ENCODE measurements at places on chromosomes 12 and 14.

DNA sequence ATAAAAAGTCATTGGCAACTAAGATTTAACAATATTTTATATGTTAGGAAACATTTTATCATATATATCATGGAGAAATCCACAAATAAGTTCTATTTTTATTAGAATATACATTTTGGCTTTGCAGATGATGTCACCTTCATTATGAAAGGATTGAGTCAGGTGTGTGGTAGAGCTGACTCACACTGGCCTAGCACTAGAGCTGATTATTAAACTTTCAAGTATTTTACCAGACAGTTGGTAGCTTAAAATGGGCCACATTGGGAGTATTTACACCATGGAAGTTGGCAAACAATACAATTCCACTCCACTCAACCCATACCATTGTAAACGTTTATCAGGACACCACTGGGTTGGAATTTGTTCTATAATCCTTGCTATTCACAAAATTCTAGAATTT, 1036.6 kb downstream of the TRHDE start:
- no peak for DNase-seq

- no peak for DNase-seq
These were observed 9.7 kb downstream of the WSB2 start for GRCh38 chr12:118050972-118051910.

DNA sequence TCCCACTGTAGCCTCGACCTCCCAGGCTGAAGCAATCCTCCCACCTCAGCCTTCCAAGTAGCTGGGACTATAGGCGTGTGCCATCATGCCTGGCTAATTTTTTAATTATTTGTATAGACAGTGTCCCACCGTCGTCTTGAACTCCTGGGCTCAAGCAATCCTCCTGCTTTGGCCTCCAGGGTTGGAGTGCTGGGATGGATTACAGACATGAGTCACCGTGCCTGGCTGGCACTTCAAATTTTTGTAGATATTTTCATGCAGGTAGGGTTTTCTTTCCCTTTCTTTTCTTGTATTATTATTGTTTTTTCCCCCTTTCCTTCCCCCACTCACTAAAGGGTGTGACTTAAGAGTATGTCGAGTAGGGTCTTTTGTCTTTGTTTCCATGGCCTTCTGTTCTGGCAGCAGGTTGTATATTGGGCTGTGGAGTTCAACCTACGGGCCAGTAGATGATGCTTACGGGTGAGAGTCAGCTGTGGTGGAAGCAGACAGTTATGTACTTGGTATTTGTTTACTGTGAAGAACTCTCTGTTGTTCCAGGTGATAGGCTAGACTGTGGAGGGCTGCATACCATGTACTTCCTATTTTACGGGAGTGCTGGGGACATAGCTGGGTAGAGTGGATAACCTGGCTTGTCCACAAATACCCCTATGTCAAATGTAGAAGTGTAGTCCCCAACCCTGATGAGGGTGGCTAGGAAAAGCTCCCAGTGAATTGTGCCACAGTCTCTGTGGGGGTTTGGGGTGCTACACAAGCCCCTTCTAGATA, 30.7 kb downstream of the RAD51B start:
- no peak for DNase-seq

DNA sequence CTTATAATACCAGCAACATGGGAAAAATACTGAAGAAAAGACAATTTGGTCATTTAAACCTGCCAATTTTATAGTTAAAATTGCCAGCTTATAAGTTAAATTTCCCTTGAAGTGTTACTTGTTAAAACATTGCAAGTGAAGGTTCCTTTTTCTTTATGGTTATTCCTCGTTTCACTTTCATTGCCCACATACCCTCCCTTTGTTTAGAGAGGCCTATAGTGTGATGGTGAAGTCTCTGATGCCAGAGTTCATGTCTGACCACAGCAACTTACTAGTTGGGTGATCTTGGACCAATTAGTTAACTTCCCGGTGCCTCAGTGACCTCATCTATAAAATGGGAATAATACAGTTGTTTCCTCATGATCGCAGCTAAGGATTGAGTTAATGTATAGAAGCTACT, 173.5 kb downstream of the ANO6 start:
- DNase-seq = no peak

DNA sequence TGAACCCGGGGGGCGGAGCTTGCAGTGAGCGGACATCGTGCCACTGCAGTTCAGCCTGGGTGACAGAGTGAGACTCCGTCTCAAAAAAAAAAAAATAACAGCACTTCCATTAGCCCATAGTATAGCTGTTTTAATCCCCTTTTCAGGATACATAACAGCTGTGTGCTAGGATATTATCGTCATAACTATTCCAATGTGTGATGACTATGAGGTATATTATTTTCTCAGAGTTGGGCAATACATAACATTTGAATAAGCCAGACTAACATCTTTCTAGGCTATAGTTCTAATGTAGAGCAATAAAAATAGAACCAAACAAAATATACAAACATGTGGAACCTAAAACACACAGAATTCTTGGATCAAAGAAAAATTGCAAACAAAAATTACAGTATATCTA, 57.1 kb downstream of the MARK3 start:
- DNase-seq = no peak

DNA sequence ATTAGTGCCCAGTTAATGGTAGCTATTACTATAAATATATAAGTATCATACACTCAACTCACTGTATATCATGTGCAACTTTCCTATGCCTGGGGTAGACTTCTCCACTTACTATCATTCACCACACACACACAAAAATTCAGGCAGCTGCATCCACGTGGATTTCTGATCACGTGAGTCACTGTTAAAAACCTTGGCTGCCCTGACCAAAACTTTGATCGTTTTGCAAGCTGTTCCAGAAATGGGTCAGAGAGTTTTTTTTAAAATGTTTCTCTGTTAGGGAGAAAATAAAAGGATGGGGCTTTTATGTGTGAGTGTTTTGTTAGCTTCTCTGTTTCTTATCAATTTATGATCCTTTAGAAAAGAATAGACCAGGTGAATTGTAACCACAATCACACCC, 198.2 kb upstream of the CNOT2 start:
- no peak for DNase-seq

DNA sequence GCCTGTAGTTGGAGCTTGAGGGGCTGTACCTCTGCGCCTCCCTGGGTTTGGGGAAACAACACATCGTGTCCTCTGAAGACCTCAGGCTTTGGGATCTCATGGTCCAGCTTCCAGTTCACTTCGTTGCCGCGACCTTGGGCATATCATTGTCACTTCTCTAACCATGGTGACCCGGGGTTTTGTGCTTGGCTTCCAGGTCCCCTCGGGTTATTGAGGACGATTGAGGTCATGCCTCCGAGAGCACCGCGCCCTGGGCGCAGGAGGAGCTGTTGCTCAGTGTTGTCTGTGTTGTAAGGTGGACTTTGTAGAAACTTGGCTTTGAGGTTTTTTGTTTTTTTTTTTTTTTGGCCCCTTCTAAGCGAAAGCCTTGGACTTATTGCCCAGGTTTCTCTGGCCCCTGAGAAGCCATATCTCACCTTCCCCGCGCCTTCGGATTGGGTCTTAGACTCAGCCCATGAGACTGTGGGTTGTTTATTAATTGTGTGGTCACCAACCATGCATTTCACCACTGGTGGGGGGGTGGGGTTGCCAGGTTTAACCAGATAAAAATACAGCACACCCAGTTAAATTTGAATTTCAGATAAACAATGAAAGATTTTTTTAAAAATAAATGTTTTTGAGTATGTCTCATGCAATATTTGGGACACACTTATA, 2.6 kb downstream of the BCL7A start:
- peak; percentile 43 for DNase-seq

DNA sequence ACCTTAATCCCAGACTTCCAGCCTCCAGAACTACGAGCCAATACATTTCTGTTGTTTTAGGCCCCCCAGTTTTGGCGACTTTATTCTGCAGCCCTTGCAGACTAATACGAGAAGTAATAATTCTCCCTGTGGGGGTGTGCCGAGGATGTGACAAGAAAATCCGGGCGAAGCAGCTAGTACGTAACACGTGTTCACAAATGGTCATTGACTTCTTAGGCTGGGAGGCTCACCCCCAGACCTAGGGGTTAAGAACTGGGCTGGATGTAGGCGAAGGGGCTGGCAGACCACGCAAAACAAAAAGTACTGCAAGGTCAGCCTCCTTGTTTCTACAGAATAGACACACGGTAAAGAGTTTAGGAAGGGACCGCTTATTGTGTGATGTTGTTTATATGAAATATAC, 69.8 kb upstream of the ESRRB start:
- no peak for DNase-seq

DNA sequence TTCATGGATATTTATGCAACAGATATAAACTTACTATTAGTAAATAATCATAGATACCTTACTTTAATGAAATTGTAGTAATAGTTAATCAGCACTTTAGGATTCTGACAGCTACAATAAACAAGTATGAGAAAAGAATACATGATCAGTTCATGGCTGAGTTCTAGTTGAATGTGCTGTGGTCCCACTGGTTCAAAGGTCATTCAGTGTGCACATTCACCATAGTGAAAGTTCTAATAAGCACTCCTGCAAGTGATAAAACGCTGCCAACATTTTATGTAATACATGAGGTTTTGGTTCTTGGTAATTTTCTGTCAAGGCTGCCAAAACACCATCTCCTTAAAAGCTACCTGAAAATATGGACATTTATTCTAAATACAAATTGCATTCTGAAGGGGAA, 92.6 kb downstream of the NUMB start:
- DNase-seq = no peak

DNA sequence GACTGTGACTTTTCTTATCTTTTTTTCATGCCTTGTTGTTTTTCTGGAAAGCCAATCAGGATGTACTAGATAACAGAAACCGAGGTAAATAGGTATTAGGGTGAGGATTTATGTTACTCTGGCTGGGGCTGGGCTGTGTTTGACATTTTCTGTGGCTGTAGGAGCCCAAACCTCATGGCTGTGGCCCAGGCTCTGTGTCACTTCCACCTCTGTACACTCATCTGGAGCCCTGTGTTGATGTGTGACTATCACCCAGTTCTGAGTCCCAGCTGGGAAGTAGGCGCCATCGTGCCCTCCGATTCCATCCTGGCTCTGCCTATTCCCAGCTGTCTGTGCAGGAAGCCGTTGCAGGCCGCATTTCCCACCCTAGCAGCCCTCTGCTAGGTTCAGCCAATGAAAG, 1.6 kb upstream of the HHIPL1 start:
- DNase-seq = no peak

DNA sequence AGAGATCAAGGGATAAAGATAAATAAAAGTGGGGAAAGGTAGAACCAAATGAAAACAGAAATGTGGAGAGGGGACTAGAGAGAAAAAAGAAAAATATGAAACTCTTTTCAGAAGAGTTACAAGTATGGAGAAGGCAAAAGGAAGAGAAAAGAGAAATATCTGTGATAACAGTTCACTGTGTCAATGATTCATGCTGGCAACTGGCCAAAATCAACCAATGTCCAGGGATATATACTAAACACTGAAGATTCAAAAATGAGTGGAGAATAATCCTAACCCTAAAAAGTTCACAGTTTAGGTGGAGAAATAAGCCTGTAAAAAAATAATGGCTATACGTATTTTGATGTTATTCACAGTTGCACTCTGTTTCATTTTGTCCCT, 372.3 kb upstream of the KITLG start:
- no peak for DNase-seq

DNA sequence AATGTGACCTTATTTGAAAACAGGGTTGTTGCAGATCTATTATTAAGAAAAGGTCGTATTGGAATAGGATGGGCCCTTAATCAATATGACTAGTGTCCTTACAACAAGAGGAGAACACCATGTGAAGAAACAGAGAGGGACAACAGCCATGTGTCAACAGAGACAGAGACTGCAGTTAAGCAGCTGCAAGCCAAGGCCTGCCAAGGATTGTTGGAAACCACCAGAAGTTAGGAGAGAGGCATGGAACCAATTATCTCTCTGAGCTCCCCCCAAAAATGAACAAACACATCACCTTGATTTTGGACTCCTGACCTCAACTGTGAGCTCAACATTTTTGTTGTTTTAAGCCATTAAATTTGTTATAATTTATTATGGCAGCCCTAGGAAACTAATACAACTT, 214.6 kb upstream of the PRKD1 start:
- no peak for DNase-seq

GRCh38 chr12:121873216-121873569, 14.5 kb upstream of the HPD start:
- no peak for DNase-seq

- no peak for DNase-seq
These were observed 33.0 kb upstream of the BICDL1 start for GRCh38 chr12:119956047-119956446.

- DNase-seq = no peak
These were observed 43.6 kb upstream of the ARHGAP5 start for GRCh38 chr14:32033543-32033942.

DNA sequence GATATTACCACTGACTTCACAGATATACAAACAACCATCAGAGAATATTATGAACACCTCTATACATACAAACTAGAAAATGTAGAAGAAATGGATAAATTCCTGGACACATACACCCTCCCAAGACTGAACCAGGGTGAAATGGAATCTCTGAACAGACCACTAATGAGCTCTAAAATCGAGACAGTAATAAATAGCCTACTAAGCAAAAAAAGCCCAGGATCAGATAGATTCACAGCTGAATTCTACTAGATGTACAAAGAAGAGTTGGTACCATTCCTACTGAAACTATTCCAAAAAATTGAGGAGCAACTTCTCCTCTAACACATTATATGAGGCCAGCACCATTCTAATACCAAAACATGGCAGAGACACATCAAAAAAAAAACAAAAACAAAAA, 837.7 kb downstream of the FSCB start:
- DNase-seq = no peak

DNA sequence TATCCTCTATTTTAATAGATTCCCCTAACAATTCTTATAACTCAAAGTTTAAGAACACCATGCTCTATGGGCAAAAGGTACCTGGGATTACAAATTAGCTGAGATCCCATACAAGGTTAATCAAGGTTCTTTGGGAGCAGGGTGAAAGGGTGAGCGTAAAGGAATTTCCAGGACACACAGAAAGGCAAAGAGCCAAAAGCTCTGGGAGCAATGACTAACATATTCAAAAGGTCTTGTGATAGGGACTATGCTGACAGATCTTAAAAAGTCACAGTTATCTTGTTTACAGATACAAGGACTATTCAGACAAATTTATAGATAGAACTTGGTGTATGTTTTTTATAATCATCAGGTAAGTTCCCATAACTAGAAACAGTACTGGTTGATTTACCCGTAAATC, 19.5 kb upstream of the PPFIBP1 start:
- DNase-seq = no peak

DNA sequence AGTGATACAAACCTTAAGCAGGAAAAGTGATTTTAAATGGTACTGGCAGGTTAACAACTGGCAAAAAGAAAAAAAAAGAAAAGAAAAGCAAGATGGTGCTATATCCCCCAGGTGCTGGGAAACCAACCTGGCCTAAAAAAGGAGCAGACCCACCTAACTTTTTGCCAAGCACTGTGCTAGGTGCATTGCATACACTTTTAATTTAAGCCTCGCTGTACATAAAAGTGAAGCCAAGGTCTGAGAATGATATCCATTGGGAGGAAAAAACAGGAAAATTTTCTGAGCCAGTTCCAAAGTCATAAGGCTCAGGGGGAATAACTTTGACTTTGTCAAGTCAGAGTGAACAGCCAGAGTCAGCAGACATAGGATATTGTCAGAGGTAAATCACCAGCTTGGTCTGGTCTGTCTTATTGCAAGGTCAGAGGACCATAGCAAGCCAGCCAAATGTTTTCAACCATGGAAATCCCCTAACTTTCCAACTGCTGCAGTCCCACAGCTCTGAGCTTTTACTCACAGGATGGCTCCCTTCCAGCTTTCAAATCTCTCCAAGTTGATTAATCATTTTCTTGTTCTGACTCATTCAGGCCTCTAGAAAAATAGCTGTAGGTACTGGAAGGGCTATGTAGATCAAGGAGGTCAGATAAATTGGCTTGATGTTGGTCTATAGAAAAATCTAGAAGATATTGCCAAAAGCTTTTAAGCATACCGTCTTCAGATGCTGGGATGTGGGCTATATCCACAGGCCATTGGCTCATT, 412.9 kb downstream of the RAD51B start:
- peak; percentile 68 for DNase-seq

All from GM13976 (cell line).